ENCODE measurements at places on chromosomes 5 and 9. TPM values are rescaled to one million over a fixed set of nuclear protein-coding genes. Genes with fewer than 3 reads are reported as not detected.

ANKRD18B gene
- total RNA-seq, result not detected

SPINK6 gene
- total RNA-seq, result not detected

STING1 gene
- 55.3 TPM for total RNA-seq

GMCL2 gene
- total RNA-seq, result not detected

NDUFA8 gene
- total RNA-seq, result 311 TPM

TMEM174 gene
- total RNA-seq, result not detected

CNTNAP3B gene
- total RNA-seq, result 8.0 TPM

MARVELD2 gene
- 0.96 TPM for total RNA-seq

DAB2IP gene
- 50.7 TPM for total RNA-seq

SOX30 gene
- 0.08 TPM for total RNA-seq

ADCY2 gene
- 0.30 TPM for total RNA-seq

DOCK2 gene
- total RNA-seq, result 4.2 TPM

OLFML2A gene
- total RNA-seq, result 41.1 TPM

CCNJL gene
- total RNA-seq, result 6.5 TPM

PTGS1 gene
- total RNA-seq, result 6.7 TPM

ZNF354C gene
- total RNA-seq, result 5.2 TPM

PCDHGA4 gene
- total RNA-seq, result 7.3 TPM

PLPP7 gene
- total RNA-seq, result 120 TPM

DIRAS2 gene
- 0.30 TPM for total RNA-seq

FCN2 gene
- not detected for total RNA-seq

GPR150 gene
- total RNA-seq, result 0.14 TPM

ARL14EPL gene
- total RNA-seq, result not detected

MEGF10 gene
- total RNA-seq, result 0.47 TPM

SLC1A1 gene
- total RNA-seq, result 3.1 TPM

OR1J1 gene
- not detected for total RNA-seq

SPATA31C1 gene
- not detected for total RNA-seq

PCDHGA8 gene
- 8.5 TPM for total RNA-seq

CDHR2 gene
- total RNA-seq, result 0.33 TPM

SLC46A2 gene
- total RNA-seq, result not detected

DEPDC1B gene
- total RNA-seq, result 0.30 TPM

IL9 gene
- total RNA-seq, result not detected
